NCI-H1105 (cell line): ENCODE measurements at places on chromosomes 3 and 15.

DNA sequence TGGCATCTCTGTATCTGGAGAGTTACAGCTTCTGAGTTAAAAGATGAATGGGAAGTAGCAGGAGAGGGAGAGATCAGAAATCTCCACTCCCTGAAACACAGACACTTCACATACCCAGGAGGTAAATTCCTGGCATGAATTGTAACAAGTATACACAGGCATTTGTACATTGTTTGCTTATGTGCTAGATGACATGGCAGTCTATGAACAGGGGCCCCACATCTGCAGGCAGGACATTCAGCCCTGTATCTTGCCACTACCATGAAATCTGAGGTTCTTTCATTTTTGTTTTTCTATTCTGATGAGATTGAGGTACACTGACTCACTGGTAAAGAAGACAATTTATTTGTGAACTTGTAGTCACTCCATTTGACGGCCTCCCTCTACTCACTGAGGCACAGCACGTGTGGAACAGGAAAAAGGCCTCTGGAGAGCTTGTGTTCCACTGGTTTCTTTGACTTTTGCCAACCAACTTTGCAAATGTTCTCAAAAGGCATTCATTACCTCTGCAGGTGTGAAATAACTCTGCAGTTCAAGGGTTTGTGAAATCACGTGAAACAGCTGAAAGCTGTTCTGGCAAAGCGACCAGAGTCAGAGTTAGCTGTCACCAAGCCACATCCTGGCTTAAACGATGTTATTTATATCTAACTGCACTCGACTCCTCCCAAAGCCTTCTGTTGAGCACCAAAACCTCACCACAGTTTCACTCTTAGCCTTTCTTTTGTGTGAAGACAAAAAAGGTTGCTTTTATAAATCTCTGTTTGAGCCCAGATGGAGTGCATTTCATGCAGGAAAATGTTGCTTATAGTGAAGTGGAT, 401.3 kb upstream of the CFAP20DC start:
- DNase-seq = no peak

DNA sequence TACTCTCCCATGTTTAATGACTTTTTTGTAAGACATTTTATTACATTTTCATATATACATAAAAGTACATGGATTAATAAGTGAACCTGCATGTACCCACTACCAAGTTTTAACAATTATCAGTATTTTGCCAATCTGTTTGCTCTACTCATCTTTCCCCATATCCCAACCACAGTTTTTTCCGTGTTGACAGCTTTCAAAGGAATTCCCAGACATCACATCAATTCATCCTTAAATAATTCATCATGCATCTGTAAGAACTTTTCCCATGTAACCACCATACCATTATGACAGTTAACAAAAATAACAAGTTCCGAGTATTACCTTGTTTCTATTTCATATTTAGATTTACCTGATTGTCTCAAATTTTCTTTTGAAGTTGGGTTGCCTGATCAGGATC, 436.7 kb downstream of the PDCD6IP start:
- DNase-seq = no peak

DNA sequence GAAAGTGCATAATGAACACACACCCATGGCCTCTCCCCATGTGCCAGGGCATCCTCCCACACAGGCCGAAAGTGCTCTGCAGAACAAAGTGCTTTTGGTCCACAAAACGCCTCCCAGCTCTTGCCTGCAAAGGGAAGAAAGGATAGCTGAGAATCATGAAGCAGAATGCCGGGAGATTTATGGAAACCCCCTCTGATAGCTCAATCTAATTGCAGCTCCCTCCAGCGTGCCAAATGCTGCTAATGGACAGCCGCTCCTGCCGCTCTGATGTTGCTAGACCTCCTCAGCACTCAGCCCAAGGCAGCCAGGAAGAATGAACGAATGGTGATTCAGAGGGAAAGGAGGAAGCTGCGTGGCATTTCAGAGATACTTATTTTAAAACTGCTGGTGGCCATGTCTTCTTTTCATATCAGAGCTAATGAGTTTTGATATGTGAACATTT, 145.3 kb downstream of the TJP1 start:
- DNase-seq = no peak

DNA sequence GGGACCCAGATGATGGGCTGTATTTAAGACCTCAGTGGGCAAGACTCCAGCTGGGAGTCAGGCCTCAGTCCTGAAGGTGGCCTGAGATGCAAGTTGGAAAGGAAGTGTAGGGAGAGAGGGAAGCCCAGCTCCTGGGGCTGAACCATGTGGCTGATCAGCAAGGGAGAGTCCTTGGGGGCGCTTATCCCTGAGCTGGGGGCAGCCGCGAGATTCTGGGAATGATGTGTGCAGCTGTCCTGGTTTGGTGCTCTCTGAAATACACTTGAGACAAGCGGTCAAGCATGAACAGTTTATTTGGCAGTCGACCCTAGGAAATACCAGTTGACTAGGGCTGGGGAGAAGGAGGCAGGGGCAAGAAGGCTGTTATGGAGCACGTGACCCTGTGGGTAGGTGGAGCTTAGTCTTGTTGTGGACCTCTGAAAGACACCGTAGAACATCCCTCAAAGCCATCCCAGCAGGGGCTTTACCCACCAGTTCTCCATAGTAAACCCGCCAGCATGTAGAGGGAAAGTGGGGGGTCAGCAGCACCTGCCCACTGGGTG, 41.8 kb upstream of the SLC6A11 start:
- DNase-seq = no peak

DNA sequence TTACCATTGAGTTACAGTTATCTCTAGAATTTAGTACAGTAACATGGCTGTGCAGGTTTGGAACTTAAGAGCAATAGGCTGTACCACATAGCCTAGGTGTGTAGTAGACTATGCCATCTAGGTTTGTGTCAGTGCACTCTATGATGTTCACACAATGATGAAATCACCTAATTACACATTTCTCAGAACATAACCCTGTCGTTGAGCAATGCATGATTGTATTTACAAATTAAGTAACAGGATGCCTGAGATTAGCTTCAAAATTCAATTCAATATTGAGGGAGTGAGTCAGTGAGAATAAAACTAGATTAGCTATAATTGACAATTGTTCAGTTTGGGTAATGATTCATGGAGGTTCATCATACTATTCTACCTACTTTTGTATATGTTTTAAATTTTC, 633.8 kb downstream of the IGSF11 start:
- no peak for DNase-seq

DNA sequence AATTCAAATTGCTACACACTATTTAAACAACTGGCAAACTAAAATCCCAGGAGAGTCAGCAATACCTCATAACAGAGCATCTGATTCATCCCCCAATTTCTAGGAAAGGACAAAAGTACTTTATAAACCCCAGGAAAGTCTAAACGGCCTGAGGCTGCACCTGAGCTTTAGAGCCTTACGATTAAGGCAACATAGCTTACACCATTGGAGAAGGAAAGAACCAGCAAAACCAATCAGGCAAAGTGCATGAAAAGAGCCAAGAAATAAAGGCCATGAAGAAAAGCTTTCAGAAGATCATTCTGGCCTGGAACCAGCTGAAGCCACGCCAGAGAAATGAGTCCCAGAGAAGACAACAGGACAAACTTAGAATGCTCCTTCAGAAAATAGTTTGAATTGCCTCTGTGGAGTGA, 48.1 kb downstream of the PTPN9 start:
- DNase-seq = no peak

GRCh38 chr3:152621006-152621868, 213.7 kb upstream of the P2RY1 start:
- DNase-seq = no peak

GRCh38 chr15:25797936-25798901, 64.9 kb downstream of the ATP10A start:
- DNase-seq = no peak

GRCh38 chr3:45343947-45344346, 44.4 kb upstream of the LARS2 start:
- DNase-seq = no peak

DNA sequence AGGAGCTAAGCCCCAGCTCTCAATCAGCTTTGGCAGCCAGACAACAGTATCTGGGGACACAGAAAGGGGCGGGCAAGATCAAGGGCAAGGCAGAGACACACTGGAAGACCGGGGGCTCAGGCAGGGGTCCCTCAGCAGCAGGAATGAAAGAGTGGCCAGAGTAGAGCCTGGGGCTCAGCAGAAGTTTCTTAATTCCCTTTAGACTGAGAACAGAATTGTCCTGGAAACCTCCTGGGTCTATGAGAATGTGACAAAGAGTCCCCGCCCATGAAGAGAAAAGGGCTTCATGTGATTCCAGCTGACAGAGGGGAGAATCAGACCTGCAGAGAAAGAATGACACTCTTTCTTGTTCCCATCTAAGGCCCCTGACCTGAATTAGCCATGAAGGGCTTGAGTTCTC, 95.2 kb upstream of the CTNNB1 start:
- DNase-seq = no peak

DNA sequence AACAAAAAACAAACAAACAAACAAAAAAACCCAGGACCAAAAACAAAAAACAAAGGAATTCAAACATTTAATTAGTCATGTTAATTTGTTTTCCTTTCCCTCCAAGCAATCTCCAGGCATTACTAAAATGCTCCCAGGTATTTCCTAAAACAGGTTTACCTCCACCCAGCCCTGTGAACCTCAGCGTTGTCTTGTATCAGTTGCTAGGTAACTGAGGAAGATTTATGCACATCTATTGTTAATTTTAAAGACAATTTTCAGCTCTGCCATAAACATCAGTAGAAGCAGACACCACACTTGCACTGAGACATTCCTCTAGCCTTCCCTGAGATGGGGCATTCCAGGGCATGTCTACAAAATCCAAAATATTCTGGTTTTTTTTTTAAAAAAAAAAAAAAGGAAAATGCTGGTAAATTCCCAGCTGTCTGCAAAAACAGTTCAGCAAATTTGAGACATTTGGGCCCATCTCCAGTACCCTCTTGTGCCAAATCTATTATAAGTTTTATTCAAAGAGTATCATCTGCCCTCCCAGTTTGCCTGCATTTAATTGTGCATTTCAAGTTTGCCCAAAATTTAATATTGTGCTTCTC, 227.6 kb downstream of the ADAMTS9 start:
- no peak for DNase-seq

DNA sequence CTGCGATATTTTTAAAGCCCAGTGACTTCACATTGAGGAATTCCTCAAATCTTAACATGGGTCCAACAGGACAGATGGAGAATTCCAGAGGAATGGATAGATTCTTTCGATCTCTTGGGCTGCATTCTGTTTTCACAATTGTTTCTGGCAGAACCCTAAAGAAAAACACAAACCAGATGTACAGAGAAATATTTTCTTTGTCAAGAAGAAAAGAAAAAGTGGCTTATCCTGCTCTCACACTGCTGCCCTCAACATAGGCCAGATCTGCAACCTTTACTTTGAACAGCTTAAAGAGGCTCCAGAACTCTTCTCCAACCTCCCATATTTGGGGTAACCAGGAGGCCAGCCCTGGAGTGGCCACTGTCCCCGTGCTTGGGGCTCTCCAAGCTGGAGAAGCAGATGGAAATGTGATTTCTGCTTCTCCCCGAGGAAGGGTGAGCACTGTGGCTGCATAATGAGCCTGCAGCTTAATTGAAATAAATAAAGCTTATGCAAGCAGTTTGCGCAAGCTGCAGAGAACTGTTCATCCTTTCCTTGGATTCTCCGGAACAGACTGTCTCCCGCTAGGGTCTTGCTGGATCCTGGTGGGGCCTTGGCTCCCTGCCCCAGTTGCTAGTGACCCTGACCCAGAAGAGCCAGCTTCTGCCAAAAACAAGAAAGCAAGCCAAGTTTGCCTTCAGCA, 453.2 kb upstream of the PROK2 start:
- DNase-seq = no peak

DNA sequence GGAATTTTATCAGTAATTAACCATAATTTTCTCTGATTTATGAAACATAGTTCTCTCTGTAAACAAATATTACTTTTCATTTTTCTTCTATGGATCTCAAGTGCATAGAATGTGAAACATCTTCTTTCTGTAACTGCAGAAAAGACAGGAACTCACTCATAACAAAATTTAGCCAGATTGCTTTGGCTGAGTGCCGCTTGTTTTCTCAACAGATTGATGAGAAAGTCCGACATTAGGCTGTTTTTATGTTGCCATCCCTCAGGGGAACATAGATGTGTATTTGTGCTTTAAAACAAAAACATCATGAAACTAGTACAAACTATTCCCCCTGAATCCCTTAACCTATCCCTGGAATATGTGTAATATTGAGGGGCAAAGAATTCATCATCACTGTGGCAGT, 154.2 kb downstream of the B3GALNT1 start:
- DNase-seq = no peak
